ENCODE measurements at places on chromosomes 12 and 14.

- DNase-seq = no peak
Measured at GRCh38 chr12:126734710-126735109, 1532.3 kb upstream of the TMEM132C start.

- DNase-seq = no peak
Measured at GRCh38 chr12:125121106-125121505, 55.9 kb downstream of the AACS start.

GRCh38 chr14:61625165-61625564, 70.1 kb upstream of the HIF1A start:
- DNase-seq = no peak

DNA sequence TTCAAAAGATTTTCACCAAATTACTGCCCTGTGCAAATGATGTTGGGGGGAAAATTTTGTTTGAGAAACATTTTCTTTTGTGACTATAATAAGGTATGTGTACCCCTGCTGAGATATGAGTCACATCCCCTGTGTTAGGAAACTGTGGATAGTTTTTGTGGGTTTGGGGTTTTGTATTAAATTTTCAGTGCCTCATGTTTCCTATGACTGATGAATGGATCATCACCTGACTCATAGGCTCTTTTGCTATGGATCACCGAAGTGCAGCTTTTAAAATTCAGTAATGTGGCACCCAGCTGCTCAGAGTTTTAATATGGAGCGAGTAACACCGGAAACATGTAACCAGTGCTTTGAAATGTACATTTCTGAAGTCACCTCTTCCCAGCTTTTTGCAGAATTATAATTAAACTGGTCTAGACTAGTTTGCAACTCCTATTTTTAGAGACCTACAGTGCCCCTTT, 167.4 kb upstream of the HMGA2 start:
- peak; percentile 75 for DNase-seq

GRCh38 chr12:19273482-19274330, 144.2 kb downstream of the PLEKHA5 start:
- DNase-seq = peak; percentile 84

GRCh38 chr12:11916771-11917170, 154.0 kb upstream of the BCL2L14 start:
- DNase-seq = no peak

DNA sequence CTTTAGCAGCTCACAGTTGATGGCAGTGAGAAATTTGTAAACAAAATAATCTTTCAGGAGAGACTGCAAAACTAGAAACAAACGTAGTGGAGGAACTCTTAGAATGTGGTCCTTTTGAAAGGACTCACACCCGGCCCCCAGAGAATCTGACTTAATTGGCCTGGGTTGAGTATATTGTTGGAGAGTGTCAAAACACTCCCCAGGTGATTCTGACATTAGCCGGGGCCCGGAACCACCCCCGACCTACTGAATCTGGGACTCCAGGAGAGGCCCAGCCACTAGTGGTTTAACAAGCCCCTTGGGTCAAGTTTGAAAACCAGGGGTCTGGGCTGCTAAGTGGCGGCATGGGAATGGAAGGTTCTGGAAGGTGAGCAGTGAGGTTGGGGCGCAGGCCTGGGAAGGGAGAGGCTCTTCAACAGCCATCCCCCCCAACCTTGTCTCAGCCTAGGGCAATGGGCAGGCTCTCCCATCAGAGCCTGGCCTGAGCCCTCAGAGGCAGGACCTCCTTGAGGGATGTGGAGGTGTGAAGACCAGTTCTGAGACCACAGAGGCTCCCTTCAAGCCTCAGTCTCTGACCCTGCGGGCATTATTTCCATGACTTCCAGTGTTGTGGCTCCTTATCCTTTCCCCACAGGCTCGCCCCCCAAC, 1.1 kb upstream of the ELK3 start:
- no peak for DNase-seq

DNA sequence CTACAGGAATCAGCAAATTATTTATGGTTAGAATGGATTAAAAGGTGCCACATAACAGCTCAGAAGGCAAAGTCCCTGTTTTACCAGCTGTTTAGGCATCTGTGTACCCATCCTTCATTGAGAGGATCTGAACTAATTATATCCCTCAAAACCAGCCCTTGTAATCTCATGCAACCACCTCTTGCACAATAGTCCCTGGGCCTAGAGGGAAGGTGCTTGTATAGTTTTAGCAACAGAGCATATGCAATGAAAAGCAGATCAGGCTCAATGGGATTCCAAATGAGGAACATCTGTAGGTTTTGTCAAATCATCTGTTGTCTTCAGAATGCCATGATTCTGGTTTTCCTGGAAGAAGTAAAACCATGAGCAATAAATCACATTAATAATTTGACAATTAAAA, 26.0 kb upstream of the GLIPR1L2 start:
- DNase-seq = no peak

- no peak for DNase-seq
Measured at GRCh38 chr14:69034612-69035262, 55.6 kb upstream of the ACTN1 start.

- no peak for DNase-seq
Measured at GRCh38 chr12:112167718-112168525, 42.6 kb downstream of the TRAFD1 start.

DNA sequence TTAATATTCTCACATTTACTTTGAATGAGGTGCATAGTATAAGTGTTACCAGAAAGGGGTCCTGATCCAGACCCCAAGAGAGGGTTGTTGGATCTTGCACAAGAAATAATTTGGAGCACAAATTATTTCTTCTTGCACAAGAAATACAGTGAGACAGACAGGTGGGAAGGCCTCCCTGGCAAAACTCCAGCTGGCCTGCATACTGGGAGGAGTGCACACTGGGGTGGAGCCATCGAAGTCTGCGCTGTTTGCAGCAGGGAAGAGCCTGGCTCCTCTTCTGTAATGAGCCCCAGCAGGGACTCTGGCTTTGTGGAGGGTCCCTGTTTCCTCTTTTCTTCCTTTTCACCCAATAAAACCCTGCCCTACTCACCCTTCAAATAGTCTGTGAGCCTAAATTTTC, 141.6 kb downstream of the GLT1D1 start:
- no peak for DNase-seq

GRCh38 chr12:112964067-112964670, 14.2 kb upstream of the OAS2 start:
- no peak for DNase-seq

DNA sequence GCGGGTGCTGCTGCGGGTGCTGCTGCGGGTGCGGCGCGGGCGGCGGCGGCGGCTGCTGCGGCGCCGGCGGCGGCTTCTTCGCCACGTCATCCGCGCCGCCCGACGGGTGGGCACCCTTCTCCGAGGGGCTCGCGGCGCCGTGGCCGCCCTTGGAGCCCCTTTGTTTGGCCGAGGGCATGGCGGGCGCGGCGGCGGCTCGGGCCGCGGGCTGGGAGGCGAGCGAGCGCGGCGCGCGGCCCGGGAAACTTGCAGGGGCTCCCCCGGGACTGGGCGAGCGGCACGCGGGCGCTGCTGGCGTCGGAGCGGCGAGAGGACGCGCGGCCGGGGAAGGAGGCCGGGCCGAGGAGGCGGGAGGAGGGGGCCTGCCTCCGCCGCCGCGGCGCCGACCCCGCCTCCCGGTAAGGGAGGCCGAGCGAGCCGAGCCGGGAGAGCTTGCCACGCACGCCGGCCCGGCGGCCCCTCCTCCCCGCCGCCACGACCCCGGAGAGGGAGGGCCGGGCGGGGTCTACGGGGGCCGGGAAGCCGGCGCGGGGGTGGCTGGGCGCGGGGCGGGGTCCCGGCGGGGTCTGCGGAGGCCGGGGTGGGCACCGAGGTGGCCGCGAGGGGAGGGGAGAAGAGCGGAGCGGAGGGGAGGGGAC, at the start of gene CKAP4:
Gene CKAP4 (minus strand): TSS at position 347 of the 638 bp plus-strand sequence. CDS start 169 bp downstream, at position 178.
- peak; percentile 79 for DNase-seq

DNA sequence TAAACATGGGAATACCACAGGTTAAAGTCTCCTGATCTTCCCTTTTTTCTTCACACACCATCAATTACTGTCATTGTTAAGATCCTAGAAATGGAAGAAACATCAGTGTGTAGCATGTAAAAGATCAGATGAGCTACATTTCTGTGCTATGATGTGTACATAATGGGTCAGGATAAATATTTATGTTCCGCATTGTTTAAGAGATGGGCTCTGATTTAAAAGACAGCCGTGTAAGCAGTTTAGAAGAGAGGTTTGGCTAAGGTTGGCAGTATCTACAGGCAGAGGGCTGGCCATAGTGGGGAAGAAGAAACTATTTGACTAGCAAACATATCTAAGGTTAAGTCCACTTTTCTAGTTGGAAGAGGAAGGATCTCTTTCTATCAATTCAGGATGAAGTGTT, 49.4 kb downstream of the LRRC9 start:
- no peak for DNase-seq

- peak; percentile 12 for DNase-seq
Measured at GRCh38 chr12:44874981-44875416, 1.1 kb downstream of the NELL2 start.

DNA sequence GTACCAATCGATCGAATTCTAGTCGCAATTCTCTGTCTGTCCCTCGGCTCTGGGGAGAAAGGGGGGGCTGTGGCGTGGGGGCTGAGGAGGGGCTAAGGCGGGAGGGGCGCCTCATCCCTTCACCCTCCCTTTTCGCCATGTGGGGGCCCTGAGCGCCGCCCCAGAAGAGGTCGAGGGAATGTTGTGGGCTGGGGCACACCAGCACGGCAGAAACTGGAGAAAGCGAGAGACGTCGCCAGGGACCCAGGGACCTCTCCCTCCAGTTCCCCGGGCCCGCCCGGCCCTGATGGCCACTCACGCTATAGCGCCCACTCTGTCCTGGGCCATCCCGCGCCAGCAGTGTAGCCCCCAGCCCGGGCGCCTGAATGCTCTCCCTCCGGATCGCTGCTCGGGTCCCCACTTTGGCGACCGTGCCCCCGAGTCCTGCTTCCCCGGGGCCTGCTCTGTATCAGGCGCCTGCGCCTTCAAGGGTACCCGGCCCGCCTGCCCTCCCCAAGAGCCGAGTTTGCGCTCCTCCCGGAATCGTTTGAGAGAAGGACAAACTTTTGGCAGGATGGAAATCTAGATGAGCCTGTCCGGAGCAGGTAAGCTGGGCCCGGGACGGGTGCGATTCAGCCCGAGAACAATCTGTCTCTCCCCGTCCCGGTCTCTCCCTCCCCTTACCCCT, 62.6 kb downstream of the SMUG1 start:
- DNase-seq = peak; percentile 63

DNA sequence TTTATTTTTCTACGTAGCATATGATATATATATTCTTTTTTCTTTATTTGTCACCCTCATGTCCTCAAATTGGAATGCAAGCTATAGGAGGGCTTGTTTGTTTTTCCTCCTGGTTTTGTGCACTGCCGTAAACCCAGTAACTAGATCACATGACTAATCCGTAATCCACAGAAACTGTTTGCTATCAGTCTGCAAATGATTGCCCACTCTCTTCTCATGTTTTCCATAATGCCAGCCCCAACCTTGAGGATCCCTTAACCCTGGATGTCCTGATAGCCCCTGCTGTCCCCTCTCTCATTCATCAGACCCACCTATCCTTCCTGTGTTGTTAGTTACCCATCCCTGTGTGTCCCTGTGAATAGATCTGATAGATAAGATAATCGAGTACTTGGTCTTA, 94.0 kb downstream of the TSPAN9 start:
- no peak for DNase-seq

DNA sequence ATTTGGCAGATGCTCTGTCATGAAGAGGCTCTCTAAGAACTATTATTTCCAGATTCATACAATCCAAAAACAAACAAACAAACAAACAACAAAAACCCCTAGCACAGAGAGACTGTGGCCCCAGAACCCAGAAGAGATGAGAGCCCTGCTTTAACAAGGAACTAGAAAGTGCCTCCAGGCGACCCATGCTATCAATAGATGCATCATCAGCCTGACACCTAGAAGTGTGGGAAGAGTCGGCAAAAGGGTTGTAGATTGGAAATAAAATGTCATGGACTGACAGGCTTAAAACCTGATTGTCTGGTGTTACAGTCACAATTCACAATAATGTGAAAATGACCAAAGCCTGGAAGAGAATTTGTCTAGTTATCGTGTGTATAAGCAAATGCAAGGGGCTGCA, 50.6 kb upstream of the FLRT2 start:
- no peak for DNase-seq

GRCh38 chr12:118467641-118468305, 91.4 kb downstream of the SUDS3 start:
- no peak for DNase-seq

- DNase-seq = no peak
Measured at GRCh38 chr12:131028587-131029338, 75.1 kb downstream of the ADGRD1 start.

DNA sequence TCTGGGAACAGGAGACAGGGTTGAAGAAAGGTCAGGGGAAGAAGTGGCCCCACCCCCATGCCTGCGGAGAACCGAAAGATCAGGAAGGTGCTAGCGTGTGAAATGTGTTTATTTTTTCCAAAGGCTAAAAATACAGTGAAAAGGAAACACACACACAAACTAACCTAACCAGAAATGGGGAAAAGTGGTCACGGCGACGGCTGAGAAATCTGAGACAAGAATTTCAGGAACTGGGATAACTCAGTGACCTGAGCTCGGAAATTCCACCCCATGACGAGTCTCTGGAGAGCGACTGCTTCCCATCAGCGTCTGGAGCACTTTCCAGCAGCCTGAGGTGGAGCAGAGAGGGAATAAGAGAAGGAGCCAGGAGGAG, 16.6 kb upstream of the RND1 start:
- no peak for DNase-seq

DNA sequence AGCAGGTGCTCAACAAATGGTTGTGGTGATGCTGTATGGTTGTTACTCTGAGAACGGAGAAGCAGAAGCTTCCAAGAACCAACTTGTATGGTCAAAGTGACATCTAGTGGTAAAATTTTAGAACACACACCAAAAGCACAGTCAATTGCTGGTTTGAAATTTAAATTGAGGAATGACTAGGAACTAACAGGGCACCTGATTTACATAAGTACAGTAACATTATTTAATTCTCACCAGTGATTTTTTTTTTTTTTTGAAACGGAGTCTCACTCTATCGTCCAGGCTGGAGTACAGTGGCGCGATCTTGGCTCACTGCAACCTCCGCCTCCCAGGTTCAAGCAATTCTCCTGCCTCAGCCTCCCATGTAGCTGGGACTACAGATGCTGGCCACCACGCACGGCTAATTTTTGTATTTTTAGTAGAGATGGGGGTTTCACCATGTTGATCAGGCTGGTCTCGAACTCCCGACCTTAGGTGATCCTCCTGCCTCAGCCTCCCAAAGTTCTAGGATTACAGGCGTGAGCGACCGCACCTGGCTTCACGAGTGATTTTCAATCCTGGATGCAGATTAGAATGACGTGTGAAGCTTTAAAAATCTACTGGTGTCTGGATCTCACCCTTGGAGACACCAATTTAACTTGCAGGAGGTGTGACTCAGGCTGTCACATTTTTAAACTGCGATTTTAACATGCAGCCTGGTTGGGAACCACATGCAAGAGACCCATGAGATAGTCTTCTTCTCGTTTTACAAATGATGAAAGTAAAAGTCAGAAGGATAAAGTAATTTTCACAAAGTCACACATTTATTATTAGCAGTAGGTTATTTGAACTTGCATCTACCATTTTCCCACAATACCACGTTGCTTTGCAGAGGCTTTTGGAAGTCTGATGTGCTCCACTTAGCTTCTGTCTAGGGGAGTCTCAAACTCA, 14.1 kb upstream of the NUMB start:
- DNase-seq = peak; percentile 85

- DNase-seq = no peak
Measured at GRCh38 chr12:50221228-50222008, 54.2 kb upstream of the CERS5 start.

Measured in urothelium cell line (cell line).